Activated gamma-delta T cell (primary cell): ENCODE measurements at places on chromosomes 5 and 9.

DNA sequence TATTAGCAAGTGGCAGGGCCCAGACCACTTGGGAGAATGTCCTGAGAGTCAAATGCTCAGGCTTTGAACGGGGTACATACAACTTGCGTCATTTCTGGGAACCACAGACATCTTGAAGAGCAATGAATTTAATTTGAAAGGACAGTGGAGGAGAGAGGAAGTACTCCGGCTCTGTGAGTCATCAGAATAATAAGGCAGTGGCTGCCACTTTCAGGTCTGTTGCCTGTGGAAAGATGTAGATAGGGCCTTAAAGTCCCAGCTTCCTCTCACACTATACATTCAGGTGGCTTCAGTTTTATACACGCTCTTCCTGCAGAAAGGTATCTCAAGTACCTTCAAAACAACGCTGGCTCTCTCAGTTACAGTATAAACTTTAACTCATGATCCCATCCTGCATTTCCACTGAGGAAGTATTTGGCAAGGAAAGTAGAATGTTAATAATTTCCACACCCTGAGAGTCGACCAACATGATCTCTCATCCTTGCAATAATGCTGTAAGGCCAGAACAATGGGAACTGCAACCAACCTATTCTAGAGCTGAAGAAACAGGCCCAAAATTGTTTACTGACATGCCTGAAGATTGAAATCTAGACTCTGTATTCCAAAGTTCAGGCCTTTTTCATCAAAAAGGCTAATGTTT is 6.8 kb upstream of the PRUNE2 start:
- DNase-seq = no peak

DNA sequence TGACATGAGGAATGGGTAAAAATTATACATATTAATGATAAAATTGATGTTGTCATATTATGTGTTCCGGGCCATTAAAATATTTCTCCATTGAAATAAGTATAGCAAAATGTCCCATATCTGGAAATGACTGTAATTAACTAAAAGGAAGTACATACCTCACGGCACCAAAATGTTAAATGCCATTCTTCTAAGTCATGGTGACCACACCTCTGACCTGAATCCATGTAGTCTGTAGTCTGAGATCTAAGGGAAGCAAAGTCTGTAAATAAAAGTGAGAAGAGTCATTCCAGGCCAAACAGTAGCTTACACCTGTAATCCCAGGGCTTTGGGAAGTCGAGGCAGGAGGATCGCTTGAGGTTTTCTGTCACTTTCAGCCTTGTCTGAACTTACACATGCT is 8.7 kb upstream of the GDA start:
- no peak for DNase-seq

- DNase-seq = no peak
These were observed 894.8 kb upstream of the CDH10 start for GRCh38 chr5:25539536-25539935.

GRCh38 chr9:133893191-133893994 is 98.7 kb downstream of the VAV2 start:
- DNase-seq = no peak

- DNase-seq = no peak
These were observed 125.9 kb downstream of the APBA1 start for GRCh38 chr9:69546265-69546664.

- DNase-seq = no peak
These were observed 9.0 kb downstream of the TOR1B start for GRCh38 chr9:129811967-129812363.

- DNase-seq = no peak
These were observed 14.3 kb downstream of the DAP start for GRCh38 chr5:10746711-10747110.

GRCh38 chr5:11483630-11484029 is 420.6 kb downstream of the CTNND2 start:
- DNase-seq = no peak
